ENCODE measurements at places on chromosomes 7 and 10. TPM values are rescaled to one million over a fixed set of nuclear protein-coding genes. Genes with fewer than 3 reads are reported as not detected.

The FZD1 gene
- 13.5 TPM for total RNA-seq

- DNase-seq, result no peak
Observed at GRCh38 chr10:3741688-3742461, 43.1 kb downstream of the KLF6 start.

The ZNF25 gene
- 22.3 TPM for total RNA-seq

GRCh38 chr7:22934473-22935065 lies 79.4 kb downstream of the HYCC1 start:
- no peak for DNase-seq

- DNase-seq, result no peak
Observed at GRCh38 chr7:7220821-7221220, 38.5 kb downstream of the C1GALT1 start.

The PRPS1L1 gene
- total RNA-seq, result not detected

GRCh38 chr10:28788252-28788651 lies 110.9 kb downstream of the BAMBI start:
- no peak for DNase-seq

DNA sequence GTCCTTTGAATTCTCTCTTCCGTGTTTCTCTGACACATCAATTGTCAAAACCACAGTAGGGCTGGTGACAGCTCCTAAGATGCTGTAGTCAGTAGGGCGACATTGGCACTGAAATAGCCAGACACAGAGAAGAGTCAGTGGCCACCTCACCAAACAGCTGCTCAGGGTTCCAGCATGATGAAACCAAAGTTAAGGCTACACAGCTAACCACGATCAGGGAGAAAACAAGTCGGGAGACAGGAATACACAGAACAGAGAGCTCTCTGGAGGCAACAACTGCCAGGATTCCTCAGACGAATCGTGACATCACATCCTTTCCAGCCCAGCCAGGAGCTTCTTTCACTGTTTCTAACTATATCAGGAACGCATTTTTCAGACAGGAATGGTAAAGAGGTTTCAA lies 922.2 kb downstream of the SORCS1 start:
- no peak for DNase-seq

DNA sequence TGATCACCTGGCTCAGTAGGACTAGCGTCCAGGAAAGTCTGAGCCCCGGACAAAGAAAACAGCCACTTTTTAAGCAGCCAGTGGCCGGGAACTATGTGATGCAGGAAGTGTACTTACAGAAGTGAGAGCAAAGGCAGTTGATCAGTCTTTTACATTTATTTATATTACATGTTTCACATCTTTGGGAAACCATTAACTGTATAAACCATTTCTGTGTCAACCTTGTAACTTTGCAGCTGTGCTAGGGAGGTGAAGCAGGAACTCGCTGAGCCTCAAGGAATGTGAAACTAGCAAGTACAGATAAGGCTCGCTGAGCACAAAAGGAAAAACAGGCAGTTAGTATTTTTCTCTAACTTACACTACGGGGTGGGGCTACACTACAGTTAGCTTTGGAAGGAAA lies 39.9 kb upstream of the HECW1 start:
- no peak for DNase-seq

The SPDYE5 gene
- total RNA-seq, result not detected

DNA sequence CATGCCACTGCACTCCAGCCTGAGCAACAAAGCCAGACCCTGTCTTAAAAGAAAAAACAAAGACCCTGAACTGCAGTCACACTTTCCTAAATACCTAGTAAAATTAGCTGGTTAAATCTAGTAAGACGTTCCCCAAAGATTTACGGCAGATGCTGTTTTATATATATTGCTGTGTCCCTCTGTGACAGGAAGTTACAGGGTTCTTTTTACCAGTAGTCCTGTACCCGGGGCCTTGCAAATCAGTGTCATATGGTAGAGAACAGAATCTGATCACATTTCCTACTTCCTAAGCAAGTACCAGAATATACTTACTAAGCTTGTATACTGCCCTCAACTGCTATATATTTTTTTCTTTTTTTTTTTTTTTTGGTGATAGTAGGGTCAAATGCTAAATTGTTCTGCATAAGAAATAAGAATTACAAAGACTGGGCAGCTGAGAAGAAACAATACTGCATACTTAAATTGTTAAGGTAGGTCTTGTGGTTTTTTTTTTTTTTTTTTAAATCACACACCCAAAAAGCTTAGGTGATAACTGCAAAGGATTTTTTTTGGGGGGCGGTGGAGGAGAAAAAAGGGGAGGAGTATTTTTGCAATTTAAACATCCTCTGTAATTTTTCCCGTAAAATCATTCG lies 27.3 kb upstream of the KMT2E start:
- DNase-seq, result no peak

DNA sequence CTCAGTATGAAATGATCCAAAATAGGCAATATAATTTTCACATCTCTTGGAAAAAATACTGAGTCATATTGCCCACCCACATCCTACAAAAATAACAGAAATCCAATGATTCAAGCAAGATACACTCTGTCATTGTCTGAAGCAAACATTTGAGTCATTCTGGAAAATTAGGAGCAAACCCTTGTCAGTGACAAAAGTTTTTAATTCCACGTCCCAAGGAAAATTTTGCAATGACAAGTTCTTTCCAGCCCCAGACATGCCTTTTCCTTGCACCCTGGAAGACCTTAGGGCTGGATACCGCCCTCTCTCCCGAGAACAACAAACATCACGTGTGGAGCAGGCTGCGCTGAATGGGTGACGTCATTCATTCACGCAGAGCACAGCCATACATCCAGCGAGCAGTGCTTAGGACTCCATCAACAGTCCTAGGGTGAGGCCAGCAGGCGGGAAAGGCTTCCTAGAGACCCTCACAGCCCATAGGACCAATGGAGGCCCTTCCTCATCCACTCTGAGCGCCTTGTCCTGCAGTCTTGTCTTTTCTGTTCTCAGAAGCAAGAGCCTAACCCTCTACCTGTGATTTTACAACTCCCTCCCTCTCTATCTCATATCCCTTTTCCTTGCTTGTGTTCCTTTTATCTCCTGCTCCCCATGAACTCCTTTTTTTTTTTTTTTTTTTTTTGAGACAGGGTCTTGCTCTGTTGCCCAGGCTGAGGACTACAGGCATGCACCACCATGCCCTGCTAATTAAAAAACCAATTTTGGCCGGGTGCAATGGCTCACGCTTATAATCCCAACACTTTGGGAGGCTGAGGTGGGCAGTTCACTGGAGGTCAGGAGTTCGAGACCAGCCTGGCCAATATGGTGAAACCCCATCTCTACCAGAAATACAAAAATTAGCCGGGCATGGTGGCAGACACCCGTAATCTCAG lies 23.5 kb upstream of the KDM7A start:
- no peak for DNase-seq
